ENCODE measurements at places on chromosomes 4 and X. TPM values are rescaled to one million over a fixed set of nuclear protein-coding genes. Genes with fewer than 3 reads are reported as not detected.
A peak's percentile ranks its signal among the peaks of the same experiment; 100 is the strongest.

Gene AWAT2
- not detected for total RNA-seq

- H3K4me1 ChIP-seq: no peaks in the 10 kb centered on the region
- no peak for DNase-seq
- H3K4me3 ChIP-seq: no peak overlapping the region
- no peak overlapping the region for H3K27ac ChIP-seq
- H3K36me3 ChIP-seq: no peaks in the 10 kb centered on the region
- no peaks in the 10 kb centered on the region for H3K27me3 ChIP-seq
Measured at GRCh38 chr4:117311989-117312388, 226.6 kb upstream of the TRAM1L1 start.

Gene XG
- total RNA-seq: 0.18 TPM

Gene DIPK2B
- total RNA-seq: 286 TPM

Gene KDM6A
- total RNA-seq: 38.4 TPM

DNA sequence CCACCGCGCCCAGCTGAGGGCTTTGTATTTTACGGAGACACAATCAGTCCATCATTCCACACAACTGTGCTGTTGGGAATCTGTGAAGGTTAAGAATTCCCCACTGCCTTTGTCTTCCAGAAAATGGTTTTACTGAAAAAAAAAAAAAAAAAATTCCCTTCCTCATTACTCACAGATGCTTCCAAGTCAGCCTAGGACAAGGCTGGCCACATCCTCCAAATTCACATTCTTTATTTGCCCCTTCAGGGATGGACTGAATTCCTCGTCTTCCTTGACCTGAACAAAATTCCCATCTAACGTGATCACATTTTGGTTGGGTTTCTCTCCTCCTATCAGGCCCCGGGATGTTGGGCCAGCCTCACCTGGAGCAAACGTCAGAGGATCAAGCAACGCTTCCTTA lies 130.3 kb downstream of the DHRSX start:
- no peaks in the 10 kb centered on the region for H3K4me1 ChIP-seq
- H3K36me3 ChIP-seq: peaks cover 10% of the 10 kb centered on the region
- no peaks in the 10 kb centered on the region for H3K27me3 ChIP-seq
- no peak overlapping the region for H3K27ac ChIP-seq

- no peak overlapping the region for H3K4me3 ChIP-seq
- H3K4me1 ChIP-seq: peaks cover 2% of the 10 kb centered on the region
- H3K36me3 ChIP-seq: no peaks in the 10 kb centered on the region
- DNase-seq: peak; percentile 21
Measured at GRCh38 chr4:87497159-87497558, 32.0 kb downstream of the SPARCL1 start.
